BJ (cell line): ENCODE measurements at places on chromosomes 11 and 22. TPM values are rescaled to one million over a fixed set of nuclear protein-coding genes. Genes with fewer than 3 reads are reported as not detected.
A peak's percentile ranks its signal among the peaks of the same experiment; 100 is the strongest.

SCUBE2 gene
- 1.4 and 2.0 TPM in 2 replicates for polyA plus RNA-seq

- no peak for DNase-seq
Observed at GRCh38 chr11:34630544-34630943, 9.7 kb downstream of the EHF start.

DDI1 gene
- polyA plus RNA-seq = not detected in 2 replicates

DNA sequence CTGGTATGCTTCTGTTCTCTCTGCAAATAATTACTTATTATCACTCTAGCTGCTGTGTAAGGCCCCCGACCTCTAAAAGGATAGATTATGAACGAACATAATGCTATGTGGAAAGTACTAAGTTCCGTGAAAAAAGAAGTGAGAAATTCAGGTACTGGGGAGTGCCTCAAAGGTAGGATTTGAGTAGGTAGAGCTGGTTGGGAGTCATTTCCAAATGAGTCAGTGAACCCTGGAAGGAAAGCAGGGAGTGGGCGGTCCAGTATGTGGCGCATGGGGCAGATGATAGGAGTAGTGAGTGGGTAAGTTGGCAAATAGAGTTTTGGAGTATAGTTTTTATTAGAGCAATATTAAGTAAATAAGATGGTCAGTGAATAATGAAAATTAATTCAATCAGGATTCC lies 2.4 kb downstream of the ZC3H12C start:
- no peak for DNase-seq

- no peak for DNase-seq
Observed at GRCh38 chr22:44382116-44383038, 69.6 kb upstream of the SHISAL1 start.

ZNF214 gene
- 0.75 and 1.8 TPM in 2 replicates for polyA plus RNA-seq

GNG3 gene
- not detected in 2 replicates for polyA plus RNA-seq

GRCh38 chr11:79578116-79578515 lies 137.3 kb upstream of the TENM4 start:
- no peak for DNase-seq

- no peak for DNase-seq
Observed at GRCh38 chr11:76062733-76063132, 143.6 kb downstream of the WNT11 start.

DNA sequence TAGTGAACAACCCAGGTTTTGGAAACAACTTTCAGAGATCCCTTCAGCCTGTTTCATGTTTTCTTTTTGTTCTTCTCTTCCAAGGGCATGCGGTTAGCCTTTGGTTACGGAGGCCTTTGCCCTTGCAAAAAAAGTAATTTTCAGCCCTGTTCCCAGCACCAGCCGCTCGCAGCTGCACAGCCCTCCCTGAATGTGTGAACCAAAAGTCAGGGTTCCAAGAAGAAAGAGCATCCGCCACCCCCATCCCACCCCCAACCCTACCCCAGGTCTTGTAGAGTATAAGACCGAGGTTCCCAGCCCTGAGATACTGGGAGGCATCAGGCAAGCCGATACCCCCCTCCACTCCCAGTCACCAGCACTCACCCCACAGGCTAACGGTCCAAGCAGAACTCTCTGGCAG lies 56.4 kb downstream of the IGLL1 start:
- DNase-seq = no peak

KDM4E gene
- not detected in 2 replicates for polyA plus RNA-seq

DNA sequence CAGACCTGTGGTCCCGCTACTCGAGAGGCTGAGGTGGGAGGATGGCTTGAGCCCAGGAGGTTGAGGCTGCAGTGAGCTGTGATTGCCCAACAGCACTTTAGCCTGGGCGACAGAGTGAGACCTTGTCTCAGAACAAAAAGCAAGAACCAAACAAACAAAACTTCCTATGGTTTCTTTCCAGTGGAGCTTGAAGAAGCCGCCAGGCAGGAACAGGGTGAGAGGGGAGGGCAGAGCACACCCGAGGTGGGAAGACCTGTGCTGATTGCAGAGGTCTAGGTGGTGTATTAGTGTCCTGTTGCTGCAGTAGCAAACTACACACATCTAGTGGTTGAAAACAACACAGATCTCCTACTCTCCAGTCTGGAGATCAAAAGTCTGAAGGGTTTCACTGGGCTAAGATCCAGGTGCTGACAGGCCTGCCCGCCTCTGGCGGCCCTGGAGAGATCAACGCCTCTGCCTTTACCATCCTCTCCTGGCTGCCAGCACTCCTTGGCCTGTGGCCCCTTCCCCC lies 10.5 kb downstream of the ARHGEF17 start:
- DNase-seq = no peak

SRPRA gene
- 153 and 181 TPM in 2 replicates for polyA plus RNA-seq

DNA sequence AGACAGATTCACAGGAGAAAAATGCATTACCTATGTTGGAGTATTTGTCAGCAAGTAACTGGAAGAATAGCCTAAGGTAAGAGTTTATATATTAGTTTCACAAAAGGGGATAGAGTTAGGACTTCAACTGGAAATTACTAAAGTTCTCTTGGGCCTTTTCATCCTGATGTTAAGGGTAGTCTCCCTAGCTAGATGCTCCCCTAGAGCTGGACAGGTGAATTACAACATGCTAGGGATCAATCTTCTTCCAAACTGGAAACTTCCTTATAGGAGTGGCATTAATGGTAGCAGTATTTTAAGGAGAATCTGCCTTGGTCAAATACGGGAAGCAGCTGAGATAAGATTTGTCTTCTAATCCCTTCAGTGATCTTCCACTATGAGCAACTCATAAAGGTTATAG lies 632.8 kb upstream of the RAG2 start:
- DNase-seq = no peak

DNA sequence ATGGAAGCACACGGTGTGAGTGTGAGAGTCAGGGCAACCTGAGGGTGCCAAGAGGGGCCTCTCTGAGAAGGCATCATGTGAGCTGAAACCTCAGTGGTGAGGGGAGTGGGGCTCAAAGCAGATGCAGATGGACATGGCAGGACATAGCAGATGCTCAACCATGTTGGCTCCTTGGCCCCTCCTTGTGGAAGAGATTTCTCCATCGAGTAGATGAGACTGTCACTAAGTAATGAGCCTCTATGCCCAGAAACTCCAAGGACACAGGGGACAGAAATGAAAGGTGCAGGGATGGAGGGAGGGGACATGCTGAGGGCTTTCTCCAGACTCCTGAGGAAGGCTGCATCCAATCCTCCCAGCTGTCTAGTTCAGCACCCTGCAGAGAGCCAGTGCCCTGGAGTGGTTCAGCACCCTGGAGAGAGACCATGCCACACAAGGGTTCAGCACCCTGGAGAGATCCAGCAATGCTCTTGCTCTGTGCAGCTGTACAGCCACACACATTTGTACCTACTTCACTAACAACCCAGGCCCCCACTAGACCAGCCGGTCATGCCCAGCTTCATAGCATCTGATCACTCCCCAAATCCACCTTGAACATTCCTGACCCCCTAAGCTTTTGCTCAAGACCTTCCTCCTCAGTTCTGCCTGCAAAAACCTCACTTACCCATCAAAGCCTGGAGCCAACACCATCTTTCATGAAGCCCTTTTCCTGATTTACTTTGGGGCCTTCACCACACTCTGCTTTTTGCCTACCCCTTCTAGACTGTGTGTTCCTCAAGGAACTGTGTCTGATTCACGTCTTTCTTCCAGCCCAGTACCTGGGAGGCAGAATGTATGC lies 252.0 kb downstream of the CTTN start:
- no peak for DNase-seq

MS4A12 gene
- 0.10 TPM in 1 of 2 replicates, not detected in the other for polyA plus RNA-seq

DNA sequence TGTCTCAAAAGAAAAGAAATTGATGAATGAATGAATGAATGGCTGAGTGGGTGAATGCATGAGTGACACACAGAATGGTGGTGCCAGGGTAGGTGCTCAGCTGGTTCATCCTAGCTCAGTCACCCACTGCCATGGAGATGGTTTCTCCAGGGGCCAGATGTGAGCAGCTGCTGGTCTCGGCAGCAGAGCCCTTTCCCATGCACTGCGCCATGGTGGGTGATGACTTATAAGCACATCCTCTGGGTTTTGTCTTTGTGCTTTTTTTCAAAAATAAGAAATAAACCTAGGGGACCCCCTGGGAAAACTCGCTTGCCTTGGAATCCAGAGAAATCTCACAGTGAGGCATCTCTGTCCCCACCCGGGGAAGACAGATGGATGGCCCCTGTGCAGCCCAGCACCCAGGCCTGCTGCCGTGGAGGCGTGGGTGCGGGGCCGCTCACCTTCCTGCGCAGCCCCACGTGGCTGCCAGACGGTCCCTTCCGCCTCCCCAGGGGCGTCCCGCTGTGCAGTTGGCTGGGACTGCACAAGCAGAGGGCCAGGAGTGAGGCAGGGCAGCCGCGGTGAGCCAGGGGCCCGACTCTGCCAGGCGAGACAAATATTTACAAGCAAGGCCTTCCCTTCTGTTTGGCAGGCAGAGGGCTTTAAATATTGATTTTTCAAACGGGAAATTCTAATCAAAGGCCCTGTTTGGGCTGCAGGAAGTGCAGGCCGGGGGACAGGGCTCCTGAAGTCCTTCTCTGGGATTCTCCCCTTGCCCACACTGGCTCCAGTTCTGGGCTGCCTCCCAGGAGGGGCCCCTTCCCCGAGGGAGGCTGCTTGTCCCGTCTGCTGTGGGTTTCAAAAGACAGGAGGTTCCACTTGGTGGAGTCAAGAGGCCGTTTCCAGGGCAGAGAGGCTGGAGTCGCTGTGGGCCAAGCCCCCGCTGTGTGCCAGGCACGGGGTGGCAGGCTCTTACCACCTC lies 24.3 kb downstream of the MPPED1 start:
- no peak for DNase-seq

MAPK8IP2 gene
- polyA plus RNA-seq = 0.17 and 0.39 TPM in 2 replicates

GRCh38 chr22:49672014-49672516 lies 155.6 kb downstream of the BRD1 start:
- no peak for DNase-seq

DNA sequence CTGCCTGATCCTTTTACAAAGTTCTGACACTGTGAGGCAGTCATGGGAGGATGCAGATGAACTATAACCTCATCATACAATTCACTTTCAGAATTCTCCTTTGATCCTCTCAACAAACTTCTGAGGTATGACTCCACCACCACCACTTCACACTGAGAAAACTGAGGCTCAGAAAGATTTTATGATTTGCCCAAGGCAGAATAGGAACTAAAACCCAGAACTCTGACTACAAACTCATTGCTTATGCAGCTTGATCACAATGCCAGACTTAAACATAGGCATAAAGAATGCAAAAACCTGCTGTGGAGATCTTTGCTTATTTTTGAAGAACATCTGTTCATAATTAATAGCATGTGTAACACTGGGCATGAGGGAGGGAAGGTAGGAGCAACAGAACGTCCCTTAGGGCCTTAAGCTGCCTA lies 20.4 kb downstream of the FAM168A start:
- peak; percentile 33 for DNase-seq

CCDC157 gene
- polyA plus RNA-seq = 1.3 and 1.6 TPM in 2 replicates

DNA sequence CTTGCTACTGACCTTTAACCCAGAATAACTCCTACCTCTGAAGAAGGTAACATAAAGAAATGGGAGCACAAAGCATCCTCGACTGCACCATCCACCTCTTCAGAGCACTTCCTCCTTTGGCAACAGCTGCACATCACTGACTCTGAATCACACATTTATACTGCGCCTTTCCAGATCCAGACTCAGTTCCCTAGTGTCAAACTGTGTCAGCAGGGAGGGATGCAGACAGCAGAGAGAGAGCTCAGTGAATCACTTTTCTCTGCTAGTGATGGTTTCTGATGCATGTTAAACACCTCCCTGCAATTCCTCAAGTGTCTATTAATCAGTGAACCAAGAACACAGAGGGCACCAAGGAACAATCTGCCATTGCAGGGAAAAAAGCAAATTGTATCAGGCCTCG lies 118.9 kb downstream of the PLEKHA7 start:
- DNase-seq = no peak

DNA sequence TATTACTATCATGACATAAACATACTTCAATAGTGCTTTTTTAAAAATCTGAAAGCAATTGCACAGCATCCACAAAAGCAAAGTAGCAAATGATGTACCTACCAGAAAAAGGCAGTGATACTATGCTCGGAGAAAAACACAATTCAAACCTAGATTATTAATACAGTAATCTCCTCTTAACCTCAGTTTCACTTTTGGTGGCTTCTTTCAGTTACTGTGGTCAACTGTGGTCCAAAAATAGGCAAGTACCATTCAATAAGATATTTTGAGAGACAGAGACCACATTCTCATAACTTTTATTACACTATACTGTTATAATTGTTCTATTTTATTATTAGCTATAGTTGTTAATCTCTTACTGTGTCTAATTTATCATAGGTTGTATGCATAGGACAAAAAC lies 20.8 kb downstream of the KCNA4 start:
- DNase-seq = no peak

DNA sequence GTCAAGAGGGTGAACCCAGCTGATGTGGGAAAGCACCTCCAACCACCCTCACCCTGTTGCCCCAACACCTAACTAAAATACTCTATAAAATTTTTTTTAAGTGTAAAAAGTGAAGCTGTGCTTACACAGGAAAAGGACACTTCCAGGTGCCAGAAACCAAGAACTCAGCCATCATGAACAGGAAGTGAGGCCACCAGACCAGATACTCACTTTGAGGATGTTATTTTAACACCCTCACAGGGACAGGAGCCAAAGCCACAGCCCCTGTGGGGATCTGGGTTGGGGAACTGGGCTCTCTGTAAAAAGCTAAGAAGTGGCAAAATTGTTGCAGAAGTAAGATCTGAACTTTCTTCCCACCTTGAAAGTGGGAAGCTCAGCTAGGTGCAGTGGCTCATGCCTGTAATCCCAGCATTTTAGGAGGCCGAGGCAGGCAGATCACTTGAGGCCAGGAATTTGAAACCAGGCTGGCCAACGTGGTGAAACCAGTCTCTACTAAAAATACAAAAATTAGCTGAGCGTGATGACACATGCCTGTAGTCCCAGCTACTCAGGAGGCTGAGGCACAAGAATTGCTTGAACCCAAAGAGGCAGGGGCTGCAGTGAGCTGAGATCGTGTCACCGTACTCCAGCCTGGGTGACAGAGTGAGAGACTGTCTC lies 3.8 kb downstream of the RSPH14 start:
- no peak for DNase-seq

DNA sequence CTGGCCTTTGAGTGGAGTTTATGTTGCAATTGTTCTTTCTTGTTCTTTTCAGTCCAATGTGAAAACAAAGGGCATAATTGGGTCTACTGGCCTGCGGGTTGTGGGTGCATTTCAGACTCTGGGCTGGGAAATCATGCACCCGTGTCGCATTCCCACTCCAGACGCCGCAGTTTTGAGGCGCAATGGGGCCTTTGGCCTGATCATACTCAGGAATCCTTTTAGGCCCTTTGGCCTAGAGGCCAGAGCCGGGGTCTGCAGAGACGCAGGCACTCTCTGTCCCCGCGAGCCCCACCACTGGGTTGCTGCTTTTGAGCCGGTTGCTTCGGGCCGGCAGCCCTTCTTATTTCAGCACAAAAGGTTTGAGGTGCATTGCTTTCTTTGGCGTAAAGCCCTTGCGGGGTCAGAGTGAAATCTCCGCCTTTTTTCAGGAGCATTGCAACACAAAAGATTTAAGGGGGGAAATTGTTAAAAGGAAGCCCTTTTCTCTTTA lies 48.4 kb upstream of the DBX1 start:
- DNase-seq = no peak

DNA sequence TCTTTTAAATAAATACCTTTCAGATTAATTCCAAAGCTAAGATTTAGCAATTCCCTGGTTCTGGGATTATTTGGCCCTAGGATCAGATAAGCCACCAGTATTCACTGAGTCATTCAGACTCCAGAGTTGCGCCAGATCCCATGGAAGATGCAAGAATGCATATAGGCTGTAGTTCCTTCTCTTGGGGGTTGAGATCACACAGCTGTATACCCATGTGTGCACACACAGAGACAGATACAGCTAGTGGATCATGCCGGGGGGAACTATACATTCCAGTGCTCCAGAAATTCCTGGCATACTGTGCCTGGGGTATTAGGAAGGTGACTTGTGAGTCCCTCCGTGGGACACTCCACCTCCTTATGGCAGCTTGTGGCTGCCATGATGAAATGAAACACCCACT lies 75.4 kb downstream of the ZBTB16 start:
- DNase-seq = peak; percentile 33

- no peak for DNase-seq
Observed at GRCh38 chr11:76648061-76648460, 22.5 kb downstream of the LRRC32 start.
